MG63 (cell line): ENCODE measurements at places on chromosomes 2 and 18.

GRCh38 chr2:147924647-147925046 lies 79.8 kb downstream of the ACVR2A start:
- no peak for DNase-seq

GRCh38 chr2:111622859-111623258 lies 261.1 kb downstream of the ANAPC1 start:
- DNase-seq = no peak

DNA sequence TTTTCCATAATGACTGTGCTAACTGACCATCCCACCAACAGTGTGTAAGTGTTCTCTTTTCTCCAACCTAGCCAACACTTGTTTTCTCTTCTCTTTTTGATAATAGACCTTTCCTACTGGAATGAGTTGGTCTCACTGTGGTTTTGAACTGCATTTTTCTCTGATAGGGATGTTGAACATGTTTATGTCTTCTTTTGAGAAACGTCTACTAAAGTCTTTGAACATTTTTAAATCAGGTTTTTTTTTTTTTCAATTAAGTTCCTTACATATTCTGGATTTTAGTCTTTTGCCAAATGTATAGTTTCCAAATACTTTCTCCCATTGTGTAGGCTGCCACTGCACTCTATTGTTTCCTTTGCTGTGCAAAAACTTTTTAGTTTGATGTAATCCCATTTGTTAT lies 405.5 kb upstream of the FIGN start:
- no peak for DNase-seq

DNA sequence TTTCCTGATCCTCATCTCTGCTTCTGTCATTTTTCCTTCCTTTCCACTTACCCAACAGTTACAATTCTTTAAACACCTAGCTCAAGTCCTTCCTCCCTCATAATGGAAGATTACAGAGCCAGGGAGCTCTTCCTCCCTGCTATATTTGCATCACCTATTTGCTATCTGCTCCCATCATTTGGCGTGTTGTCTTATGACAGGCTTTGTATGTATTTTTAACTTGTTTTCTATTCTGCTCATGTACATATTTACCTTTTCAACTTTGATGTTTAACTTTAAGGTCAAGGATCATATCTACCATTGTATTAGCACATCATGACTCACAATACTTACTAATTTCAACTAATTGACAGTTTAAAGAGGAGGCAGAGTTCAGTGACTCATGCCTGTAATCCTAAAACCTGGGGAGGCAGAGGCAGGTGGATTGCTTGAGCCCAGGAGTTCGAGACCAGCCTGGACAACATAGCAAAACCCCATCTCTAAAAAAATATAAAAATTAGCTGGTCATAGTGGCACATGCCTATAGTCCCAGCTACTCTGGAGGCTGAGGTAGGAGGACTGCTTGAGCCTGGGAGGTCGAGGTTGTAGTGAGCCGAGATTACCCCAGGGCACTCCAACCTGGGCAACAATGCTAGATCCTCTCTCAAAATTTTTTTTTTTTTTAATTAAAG lies 308.0 kb upstream of the STON1 start:
- DNase-seq = no peak

- DNase-seq = no peak
These were observed 10.3 kb downstream of the KHK start for GRCh38 chr2:27096748-27097297.

DNA sequence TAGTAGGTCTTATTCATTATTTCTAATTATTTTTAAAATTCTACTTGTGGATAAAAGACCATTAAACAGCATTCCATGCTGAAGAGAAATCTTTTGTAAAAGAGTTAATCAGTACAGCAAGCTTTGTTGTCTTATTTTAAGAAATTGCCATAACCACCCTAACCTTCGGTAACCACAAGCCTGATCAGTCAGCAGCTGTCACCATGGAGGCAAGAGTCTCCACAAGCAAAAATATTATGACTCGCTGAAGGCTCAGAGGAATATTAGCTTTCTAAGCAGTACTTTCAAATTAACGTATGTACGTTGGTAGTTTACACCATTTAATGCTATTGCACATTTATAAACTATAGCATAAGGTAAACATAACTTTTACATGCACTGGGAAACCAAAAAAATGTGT lies 650.5 kb upstream of the LINC00305 start:
- no peak for DNase-seq

GRCh38 chr2:37774976-37775907 lies 103.8 kb upstream of the CDC42EP3 start:
- DNase-seq = no peak

- no peak for DNase-seq
These were observed 20.9 kb upstream of the COL6A3 start for GRCh38 chr2:237434866-237435311.

DNA sequence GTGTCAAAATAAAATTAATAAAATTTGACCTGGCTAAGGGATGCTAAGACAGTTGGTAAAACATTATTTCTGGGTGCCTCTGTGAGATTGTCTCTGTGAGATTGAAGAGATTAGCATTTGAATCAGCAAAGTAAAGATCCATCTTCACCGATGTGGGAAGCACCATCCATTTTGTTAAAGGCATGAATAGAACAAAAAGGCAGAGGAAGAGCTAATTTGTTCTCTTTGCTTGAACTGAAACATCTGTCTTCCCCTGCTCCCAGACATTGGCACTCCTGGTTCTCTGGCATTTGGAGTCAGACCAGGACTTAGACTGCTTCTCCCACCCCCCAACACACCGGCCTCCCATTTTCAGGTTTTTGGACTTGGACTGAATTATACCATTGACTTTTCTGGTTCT lies 603.8 kb upstream of the LINC00305 start:
- DNase-seq = no peak

DNA sequence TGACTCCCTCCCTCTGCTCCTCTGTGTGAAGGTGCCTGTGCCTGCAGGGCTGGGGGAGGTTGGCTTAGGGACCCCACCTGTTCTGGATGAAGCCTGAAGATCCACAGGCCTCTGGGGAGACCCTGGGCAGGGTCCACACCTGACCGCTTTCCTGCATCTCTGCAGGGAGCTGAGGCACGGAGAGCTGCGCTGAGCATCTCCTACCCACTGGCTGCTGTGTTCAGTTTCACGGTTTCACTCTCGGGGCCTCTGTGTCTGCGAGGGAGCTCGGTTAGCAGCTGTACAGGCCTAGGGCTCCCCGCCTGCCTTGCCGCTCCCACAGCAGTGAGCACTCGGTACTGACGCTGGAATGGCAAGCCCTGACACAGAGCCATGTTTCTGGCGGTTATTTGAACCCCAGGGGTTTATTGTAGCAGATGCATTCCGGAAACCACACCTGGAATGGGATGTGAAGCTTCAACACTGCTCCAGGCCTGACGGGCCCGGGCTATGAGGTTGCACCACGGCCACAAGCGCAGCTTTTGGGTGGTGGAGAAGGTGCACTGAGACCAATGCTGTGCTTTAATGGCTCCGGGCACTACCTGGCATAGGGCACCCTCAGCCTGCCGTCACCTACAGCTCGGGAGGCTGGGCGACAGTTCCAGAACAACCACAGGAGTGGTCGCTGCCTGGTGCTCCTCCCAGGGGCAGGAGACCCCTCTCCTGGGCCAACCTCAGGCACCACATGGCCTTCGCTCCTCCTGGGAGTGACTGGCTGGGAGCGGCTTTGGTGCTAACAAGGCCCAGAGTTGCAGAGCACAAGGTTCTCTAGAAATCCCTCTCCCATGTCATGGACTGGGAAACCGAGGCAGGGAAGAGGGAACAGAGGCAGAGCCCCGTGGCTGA lies 257.9 kb downstream of the NDUFA10 start:
- DNase-seq = no peak

DNA sequence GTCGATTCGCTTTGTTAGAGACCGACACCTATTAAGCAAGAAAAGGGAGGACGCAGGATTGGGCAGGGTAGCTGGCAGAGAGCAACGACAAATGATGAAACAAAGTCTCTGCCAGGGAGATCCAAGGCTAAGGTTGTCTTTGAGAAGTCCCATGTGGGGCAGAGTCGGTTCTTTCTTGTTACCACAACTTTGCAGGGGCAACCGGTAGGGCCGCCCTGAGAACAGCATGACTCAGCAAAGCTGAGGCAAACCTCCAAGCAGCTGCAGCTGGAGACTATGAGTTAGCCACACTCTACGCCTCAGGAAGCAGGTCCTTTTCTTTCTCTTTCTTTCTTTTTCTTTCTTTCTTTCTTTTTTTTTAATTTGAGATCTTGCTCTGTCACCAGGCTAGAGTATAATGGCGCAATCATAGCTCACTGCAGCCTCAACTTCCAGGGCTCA lies 452.3 kb upstream of the ID2 start:
- peak; percentile 79 for DNase-seq

DNA sequence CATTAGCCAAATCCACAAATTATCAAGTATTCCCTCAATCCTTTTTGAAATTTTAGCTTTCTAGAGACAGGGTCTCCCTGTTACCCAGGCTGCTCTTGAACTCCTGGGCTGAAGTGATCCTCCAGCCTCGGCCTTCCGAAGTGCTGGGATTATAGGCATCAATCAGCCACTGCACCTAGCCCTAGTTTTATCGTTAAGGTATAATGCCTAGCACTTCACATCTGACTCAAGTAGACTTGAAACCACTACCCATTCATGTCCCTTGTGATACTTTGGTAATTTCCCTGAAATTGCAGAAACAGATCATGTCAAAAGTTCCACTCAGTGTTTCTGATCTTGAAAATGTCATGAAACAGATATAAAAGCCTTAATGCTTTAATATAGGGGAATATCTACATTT lies 26.3 kb downstream of the MEX3C start:
- no peak for DNase-seq

GRCh38 chr2:24981411-24982136 lies 9.8 kb upstream of the DNAJC27 start:
- DNase-seq = no peak

DNA sequence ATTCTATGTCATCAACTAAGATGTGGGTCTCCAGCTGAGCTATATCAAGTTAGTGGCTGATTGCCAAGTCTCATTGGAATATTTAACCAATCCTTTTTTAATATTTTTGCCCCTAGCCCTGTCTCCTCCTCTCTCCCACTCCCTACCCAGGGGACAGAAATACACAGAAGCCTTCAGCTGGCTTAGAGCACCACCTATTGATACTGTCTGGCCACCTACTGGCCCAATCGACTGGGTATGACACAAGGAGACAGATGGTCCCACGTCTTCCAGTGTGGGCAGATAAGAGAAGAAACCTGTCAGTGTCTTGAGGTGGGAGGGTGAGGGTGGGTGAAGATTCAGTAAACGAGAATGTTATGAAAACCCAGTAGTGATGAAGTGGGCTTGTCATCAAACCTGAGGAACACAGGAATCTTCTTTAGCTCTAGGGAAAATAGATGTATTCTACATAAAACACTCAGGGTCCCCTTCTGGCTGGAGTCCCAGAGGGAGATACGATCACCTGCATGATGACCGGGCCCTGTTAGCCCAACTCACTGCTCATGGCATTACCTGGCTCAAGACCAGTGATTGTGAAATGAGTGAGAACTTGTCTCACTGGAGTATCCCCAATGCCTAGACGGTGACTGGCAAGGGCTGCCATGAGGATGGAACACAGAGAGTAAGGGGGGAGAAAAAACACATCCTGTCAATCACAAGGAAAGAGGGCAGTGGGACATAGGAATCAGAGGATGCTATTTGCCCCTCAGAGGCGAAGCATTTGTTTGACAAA lies 26.7 kb downstream of the POLR1A start:
- no peak for DNase-seq

GRCh38 chr2:148920559-148920958 lies 45.5 kb downstream of the KIF5C start:
- DNase-seq = no peak

DNA sequence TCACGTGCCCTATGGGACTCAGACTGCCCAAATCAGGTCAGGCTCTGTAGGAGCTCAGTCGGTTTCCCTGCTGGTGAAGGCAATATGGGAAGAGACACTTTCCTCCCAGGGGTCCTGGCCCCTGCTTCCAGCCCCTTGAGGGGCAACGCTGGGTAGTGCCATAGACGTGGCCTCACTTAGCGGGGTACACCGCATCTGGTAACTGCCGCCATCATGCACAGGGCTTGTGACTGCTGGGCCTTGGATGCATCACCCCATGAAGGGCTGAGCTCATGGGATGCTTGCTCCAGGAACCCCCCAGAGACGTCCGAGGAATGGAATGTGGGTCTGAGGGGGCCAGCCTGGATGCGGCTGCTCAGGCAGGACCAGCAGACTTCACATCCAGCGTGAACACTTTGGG lies 127.3 kb upstream of the HDAC4 start:
- no peak for DNase-seq

- DNase-seq = no peak
These were observed 14.6 kb downstream of the UGP2 start for GRCh38 chr2:63856303-63856603.

DNA sequence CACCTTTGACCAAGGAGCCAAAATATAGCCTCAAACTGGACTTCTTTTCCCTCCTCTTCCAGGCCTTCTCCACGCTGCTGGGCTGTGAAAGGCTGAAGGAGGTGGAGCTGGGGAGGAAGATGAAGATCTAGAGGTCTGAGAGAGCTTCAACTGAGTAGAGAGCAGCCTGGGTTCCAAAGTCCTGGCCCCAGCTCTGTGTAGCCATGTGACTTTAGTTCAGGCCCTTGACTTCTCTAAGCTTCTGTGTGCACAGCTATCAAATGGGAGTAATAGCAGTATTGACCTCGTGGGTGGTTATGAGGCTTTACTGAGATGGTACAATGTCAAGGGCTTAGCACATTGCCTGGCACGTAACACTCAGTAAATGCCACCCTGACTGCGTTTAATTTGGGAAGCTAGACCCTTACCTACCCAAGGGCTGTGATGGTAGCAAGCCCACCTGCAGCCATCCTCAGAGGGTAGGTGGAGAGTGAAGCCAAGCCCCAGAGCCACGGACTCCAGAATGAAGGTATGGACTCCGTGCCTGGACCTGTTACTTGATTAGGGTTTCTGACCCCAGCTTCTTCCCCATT lies 38.4 kb downstream of the SERTAD2 start:
- no peak for DNase-seq

GRCh38 chr2:36270758-36271157 lies 84.8 kb upstream of the CRIM1 start:
- DNase-seq = no peak

DNA sequence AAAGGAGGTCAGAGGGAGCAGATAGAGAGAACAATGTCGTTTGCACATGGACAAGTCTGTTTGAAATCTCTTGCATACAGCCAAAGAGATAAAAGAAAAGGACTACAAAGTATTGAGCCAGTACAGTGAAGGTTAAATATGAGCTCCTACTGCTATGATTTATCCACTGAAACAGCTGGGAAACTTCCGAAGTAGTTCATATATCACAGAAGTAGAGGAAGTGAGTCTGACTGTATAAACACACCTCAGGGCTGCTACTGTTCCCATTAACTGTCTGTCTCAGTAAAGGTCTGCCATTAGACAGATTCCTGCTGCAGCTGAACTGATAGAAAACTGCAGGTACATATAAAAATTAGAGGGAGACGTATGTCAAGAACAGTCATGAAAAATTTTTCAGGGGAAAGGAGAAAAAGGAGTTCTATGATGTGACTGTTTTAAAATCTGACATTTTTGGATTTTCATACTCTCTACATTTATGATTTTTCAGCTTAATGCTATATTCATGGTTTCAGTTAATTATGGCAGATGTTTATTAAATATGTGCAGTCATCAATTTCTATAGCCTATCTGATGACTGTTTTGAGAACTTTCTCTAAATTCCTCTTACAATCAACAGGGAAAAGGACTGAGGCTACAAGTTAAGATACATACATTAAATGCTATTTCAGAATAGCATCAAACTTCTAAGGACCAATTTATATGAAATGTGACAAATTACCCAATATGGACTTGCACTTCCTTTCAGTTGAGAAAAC lies 364.7 kb downstream of the ERBB4 start:
- no peak for DNase-seq

- no peak for DNase-seq
These were observed 828.6 kb downstream of the TRIB2 start for GRCh38 chr2:13545320-13545719.

GRCh38 chr2:69387770-69388481 lies 899 bp upstream of the GFPT1 start:
- DNase-seq = no peak
